ENCODE measurements at places on chromosomes 2 and 18.

DNA sequence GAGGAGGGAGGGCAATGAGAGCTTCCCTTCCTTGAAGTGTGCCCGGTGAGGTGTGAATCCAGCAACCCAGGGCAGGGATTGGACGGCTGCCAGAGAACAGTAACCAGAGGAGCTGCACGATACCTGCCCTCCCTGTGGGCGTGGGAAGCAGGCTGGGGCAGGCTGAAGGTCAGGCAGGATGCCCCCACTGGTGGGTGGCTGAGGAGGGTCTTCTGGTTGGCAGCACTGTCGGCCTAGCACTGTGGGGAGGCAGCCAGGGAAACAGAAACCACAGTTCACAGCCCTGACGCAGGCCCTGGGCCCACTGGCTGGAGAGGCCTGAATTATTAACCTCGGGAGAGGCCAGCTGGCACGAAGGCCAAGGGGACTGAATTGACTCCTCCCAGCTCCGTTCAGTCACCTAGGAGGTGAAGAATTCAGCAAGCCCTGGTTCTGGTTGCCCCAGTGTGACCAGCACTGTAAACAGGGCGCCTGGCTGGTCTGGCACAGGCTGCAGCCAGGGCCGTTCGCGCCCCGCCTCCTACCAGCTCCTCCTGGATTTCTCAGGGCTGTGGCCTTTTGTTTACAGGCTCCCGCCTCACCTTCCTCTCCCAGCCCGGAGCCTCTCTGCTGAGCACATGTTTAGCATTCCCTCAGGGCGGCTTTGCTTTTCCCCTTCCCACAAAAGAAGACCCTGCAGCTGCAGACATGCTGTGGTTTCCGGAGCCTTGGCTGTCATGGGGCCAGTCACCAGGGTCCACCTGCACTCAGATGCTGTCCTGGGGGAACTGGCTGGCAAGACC, 97.8 kb downstream of the B3GNT2 start:
- DNase-seq: peak; percentile 55

GRCh38 chr18:13320096-13320495, 101.5 kb downstream of the LDLRAD4 start:
- no peak for DNase-seq

DNA sequence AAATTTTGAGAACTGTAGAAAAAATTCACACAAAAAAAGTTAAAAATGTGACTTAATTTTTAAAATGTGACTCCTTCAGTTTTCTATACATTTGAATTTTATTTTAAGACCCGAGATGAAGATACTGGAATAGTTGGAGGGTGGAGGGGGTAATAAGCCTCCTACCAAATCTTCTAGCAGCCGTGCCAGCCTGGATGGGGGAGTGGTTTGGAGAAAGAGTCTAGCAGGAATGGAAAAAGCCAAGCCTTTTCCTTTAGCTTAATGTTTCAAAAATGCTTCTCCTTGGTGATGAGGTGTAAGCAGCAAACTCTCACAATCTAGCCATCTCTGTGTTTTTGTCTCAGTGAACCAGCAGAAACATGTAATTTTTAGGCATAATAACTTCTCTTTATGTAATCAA, 14.7 kb downstream of the CASP8 start:
- no peak for DNase-seq

- DNase-seq: no peak
These were observed 51.0 kb downstream of the TSHZ1 start for GRCh38 chr18:75261430-75262223.

GRCh38 chr2:24164416-24164973, 10.4 kb upstream of the FAM228A start:
- peak; percentile 62 for DNase-seq

- no peak for DNase-seq
These were observed 7.3 kb downstream of the ALPP start for GRCh38 chr2:232385660-232386489.

GRCh38 chr2:157536815-157537214, 91.8 kb downstream of the ACVR1C start:
- no peak for DNase-seq

DNA sequence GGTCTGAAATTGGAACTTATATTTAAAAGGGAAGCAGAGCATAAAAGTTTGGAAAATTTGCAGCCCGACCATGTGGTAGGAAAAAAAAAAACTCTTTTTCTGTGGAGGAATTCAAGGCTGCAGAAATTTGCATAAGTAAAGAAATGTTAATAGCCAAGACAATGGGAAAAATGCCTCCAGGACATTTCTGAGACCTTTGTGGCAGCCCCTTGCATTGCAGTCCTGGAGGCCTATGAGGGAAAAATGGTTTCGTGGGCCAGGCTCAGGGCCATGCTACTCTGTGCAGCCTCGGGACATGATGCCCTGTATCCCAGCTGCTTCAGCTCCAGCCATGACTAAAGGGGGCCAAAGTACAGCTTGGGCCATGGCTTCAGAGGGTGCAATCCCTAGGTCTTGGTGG, 71.9 kb upstream of the SLC16A14 start:
- no peak for DNase-seq

- DNase-seq: no peak
These were observed 54.2 kb downstream of the DLGAP1 start for GRCh38 chr18:4400911-4401310.

- DNase-seq: no peak
These were observed 353.1 kb downstream of the IRS1 start for GRCh38 chr2:226446406-226447001.

Data from erythroblast (primary cell).